ENCODE measurements at places on chromosomes 12 and 14.
A peak's percentile ranks its signal among the peaks of the same experiment; 100 is the strongest.

DNA sequence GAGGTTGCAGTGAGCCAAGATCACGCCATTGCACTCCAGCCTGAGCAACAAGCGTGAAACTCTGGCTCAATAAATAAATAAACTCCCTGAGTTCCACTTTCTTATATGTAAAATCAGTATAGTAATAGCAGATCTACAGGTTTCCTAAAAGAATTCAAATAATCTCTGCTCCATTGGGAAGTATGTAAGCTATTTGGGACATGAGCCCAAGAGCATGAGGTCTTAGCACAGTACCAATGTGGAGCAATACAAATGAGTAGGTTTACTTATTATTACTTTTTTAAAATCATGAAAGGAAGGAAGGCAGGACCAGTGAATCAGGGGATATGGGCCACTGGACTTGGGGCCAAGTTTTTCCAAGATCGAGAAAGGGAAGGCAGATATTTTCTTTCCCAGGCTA, 216.9 kb upstream of the DIO2 start:
- no peak for DNase-seq

- no peak for DNase-seq
Observed at GRCh38 chr12:56722832-56723231, 2.3 kb downstream of the NACA start.

GRCh38 chr12:124487066-124487833, 80.2 kb downstream of the NCOR2 start:
- DNase-seq = no peak

GRCh38 chr14:25178255-25178654, 128.3 kb upstream of the STXBP6 start:
- no peak for DNase-seq

DNA sequence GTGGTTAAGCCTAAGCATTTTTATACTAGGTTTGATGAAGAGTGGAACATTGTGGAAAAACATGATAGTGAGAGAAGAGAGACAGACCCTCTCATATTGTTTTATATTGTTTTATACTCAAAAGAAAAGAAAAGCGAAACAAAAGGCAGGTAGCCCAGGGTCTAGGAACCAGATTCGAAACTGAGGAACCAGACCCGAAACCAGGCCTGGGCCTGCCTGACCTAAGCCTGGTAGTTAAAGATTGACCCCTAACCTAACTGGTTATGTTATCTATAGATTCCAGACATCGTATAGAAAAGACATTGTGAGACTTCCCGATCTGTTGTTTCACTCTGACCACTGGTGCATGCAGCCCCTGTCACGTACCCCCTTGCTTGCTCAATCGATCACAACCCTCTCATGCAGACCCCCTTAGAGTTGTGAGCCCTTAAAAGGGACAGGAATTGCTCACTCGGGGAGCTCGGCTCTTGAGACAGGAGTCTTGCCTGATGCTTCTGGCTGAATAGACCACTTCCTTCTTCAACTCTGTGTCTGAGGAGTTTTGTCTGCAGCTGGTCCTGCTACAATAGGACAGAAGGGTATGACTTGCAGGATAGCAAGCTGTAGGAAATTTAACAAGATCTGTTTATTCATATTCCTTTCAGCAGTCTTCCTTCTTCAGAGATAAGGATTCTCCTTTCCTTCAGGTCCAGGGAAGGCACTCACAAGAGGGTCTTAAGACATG, 147.1 kb upstream of the PLEKHA5 start:
- DNase-seq = no peak

- DNase-seq = no peak
Observed at GRCh38 chr12:54661048-54661447, 12.9 kb upstream of the DCD start.

DNA sequence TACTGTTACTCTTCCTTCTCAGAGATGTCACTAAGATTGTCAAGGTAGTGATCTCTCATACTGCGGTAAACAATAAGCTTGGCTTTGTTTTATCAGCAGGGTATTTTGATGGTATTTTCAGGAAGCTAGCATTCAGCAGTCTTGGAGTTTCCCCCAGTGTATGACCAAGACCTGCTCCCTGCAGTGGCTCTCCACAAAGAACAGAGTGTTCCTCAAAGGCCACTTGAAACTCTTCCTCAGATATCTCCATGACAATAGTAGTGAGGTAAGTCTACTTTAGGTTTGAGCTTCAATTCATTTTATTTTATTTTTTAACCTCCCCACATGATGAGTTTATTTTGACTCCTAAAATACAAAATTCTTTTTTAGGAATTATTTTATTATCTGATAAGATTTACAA, 74.0 kb upstream of the G2E3 start:
- no peak for DNase-seq

GRCh38 chr12:39990122-39991101, 115.5 kb downstream of the SLC2A13 start:
- peak; percentile 32 for DNase-seq

DNA sequence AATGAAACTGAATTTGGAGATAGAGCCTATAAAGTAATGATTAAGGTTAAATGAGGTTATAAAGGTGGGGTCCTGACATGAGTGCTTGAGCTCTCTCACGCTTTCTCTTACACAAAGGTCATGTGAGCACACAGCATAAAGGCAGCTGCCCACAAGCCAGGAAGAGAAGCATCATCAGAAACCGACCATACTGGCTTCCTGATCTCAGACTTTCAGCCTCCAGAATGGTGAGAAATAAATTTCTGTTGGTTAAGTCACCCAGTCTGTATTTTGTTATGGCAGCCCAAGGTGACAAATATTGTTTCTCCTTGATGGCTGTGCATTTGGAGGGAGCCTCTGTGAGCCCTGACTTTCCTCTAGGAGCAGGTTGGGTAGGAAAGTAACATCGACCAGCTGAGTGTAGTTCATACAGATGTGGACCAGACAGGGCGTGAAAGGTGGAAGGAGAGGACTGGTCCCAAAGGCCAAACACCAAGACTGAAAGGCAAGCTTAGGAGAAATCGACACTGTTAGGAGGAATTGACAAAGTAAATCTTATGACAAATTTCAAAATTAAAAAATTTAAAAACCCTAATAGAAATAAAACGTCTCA, 97.6 kb upstream of the SLC38A2 start:
- DNase-seq = no peak

GRCh38 chr12:56172839-56173238, 14.7 kb downstream of the MYL6 start:
- DNase-seq = no peak

DNA sequence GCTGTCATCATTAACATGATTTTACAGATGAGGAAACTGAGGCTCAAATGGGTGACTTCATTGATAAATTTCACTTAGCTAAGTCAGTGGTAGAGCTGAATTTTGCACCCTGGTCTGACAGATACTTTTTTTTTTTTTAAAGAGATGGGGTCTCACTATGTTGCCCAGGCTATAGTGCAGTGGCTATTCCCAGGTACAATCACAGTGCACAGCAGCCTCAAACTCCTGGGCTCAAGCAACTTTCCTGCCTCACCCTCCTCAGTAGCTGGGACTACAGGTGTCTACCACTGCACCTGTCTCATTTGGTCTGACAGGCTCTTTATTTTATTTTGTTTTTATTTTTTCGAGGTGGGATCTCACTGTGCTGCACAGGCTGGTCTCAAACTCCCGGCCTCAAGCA, 24.2 kb upstream of the CORO1C start:
- DNase-seq = no peak

- peak; percentile 43 for DNase-seq
Observed at GRCh38 chr12:116358893-116359761, 81.6 kb upstream of the MED13L start.

DNA sequence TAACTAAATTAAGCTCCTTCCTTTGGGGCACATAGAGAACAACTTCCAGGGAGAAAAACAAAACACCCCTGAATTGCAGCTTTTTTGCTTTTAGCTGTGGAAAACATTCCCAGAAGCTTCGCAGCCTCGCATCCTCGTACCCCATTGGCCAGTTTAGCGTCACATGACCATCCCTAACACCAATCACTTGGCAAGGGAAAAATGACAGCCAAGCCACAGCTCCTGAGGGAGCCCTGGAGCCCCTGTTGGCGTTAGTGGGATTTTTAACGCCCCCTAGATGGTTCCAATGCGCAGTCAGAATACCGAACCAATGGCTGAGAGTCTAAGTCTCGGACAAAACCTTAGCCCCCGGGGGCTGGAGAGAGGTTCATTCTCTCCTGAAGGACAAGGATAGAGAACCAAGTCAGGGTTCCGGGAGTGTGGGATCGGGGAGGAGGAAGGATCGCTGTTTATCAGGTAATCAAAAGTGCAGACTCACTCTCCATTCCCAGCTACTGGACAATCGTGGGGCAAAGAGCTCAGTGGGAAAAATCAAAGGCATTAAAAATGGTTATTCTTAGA, 135.6 kb upstream of the HIF1A start:
- DNase-seq = no peak

DNA sequence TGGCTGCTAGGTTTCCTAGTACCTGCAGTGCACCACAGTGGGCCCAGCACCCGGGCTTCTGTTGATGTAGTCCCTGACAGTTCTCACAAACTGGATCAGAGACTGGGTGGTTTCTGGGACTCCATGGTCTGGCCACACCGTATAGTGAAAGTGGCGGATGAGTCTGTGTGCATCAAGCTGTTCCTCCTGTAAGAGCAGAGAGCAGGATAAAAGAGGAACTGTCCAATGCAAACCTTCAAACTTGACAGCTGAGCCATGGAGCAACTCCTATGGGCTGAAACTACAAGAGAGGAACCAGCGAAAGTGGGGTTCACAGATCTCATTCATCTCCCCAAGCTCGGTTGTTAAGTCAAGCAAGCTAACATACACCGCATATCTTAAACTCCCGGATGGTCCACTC, 102.8 kb downstream of the PTPRB start:
- DNase-seq = no peak

DNA sequence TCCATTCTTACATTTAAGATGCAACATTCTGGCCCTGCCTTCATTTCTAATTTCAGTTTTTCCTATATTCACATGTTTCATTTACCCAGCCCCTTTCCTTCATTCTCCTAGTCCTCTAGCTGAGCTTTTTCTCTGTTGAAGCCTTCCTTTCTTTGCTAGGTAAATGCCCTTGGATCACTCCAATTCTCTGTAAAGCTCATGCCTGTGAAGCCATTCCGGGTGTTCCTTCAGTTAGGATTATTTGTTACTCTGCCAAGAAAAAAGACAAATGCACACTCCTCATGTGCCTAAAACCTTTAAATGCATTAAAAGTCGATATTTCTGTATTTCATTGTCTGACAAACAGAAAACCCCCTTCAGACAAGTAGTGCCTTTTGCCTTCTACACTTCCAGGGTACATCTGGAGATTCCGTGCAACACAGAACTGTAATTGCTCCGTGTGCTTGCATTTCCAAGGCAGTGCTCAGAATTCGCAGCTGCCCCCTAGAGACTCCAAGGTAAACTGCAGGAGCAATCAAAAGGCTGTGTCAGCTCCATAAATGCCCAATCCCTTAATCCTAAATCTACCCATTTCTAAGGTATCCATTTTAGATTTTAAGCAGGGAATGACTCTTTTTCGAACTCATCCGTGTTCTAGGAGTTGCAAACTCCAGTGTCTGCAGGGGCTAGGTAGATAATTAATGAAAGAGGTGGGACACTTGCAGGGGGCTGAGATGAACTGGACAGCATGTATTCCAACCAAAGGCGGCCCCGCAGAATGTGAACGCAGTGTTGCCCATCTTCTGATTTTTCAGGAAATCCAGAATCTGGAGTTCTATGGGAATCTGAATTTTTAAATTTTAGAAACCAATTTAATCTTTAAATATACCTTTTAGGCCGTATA, 320.2 kb downstream of the GRIN2B start:
- no peak for DNase-seq

DNA sequence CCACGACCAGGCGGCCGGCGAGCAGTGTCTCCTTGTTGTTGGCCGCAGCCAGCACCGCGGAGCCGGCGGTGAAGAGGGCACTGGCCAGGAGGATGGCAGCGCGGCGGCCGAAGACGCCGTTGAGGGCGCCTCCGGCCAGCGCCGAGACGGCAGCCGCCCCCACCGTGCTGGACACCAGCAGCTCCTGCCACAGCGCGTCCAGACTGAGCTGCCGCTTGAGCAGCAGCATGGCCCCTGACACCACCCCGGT, 691 bp downstream of the SLC2A13 start:
- DNase-seq = no peak

DNA sequence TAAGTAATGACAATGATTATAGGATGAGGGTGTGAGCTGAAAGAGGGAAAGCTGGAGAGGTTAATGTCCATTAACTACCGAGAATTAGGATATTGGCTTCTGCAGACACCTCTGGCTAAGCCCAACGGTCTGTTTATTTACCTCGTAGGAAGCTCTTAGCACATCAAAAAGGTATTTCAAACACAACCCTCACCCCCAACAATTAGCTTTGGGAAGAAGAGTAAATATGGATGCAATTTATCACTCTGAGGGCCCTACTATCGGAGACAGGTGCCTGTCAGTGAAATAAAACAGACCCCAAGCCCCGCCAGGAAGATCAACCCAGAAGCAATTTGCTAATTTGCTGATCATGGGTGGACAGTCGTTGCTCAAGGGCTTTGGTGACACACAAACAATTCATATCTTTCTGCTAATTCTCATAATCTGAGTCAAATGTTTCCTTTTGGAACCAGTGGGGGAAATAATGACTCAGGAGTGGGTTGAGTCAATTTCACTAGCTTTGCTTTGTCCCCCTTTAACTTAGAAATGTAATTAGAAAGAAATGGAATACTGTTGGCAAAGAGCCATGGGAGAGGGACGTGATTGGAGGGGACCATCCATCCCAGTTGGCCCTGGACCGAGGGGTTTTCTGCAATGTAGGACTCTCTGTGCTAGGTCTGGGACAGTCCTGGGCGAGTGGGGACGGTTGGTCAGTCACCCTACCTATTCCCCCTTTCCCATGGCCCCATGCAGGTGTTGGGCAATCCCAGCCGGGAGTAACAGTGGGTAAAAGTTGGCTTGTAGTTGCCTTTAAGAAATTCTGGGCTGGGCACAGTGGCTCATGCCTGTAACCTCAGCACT, 99.1 kb upstream of the MED13L start:
- no peak for DNase-seq

DNA sequence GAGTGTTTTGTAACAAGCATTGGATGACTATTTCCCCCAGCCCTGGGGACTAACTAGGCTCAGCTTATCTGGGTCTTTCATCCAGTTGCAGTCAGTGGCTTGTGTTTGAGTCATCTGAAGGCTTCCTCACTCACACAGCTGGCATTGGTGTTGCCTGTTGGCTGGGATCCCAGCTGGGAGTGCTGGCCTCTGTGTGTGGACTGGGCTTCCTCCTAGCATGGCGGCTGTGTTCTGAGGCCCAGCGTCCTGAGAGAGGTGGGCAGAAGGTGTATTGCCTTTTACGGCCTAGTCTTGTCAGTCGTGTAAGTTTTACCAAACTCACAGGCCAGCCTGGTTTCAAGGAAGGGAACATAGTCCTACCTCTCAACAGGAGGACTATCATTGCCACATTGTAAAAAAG, 28.3 kb upstream of the PPP2R5C start:
- no peak for DNase-seq

Measured in stimulated activated CD8-positive, alpha-beta memory T cell treated with anti-CD3 and anti-CD28 coated beads, Interleukin-12 subunit alpha, Interleukin-12 subunit beta, amount 100 ng/mL, for 1 hour (primary cell).